ENCODE measurements at places on chromosomes 1 and 21. TPM values are rescaled to one million over a fixed set of nuclear protein-coding genes. Genes with fewer than 3 reads are reported as not detected.

Gene KCNK1
- not detected for total RNA-seq

Gene PPIAL4G
- not detected for total RNA-seq

Gene TSPEAR
- total RNA-seq: not detected

Gene DMRTA2
- not detected for total RNA-seq

Gene BEST4
- total RNA-seq: 2.3 TPM

Gene SAMD13
- total RNA-seq: not detected

Gene LEMD1
- 15.0 TPM for total RNA-seq

Gene TMEM79
- 2.0 TPM for total RNA-seq

All from G401 (cell line).